ENCODE measurements at places on chromosomes 1 and 21. TPM values are rescaled to one million over a fixed set of nuclear protein-coding genes. Genes with fewer than 3 reads are reported as not detected.

- DNase-seq: peak; percentile 98
These were observed 3.5 kb upstream of the GNG12 start for GRCh38 chr1:67836769-67837168.

GRCh38 chr1:55478742-55479141 is 263.6 kb upstream of the USP24 start:
- DNase-seq: peak; percentile 21

DNA sequence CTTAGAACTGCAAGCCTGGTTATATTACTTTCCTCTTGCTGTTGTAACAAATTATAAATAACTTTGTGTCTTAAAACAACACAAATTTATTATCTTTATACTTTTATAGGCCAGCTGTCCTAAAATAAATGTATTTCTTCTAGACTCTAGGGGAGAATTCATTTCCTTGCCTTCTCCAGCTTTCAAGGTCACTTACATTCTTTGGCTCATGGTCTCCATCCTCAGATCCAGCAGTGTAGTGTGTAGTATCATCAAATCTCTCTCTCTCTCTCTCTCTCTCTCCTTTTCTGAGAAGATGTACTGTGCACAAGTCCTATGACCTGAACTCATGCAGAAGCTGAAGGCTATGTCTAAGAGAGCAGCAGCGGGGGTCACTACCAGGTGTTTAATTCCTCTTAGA is 1510.6 kb downstream of the MRPL39 start:
- DNase-seq: no peak

DNA sequence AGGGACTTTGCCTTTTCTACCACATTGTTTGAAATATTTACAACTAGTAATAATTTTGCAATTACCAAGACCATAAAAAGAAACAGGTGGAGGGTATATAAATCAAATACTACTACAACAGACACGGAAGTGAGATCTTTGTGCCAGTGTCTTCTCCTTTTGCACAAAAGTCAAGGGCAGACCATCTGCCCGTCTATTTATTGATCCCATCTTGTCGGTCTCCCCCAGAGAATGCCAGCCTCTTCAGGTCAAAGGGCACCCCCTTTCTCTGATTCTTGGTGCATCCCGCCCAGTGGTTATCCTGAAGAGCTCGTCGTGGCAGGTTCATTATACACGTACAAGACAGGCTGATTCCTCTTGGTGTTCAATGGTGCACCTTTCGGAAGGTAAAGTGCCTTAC is 4.8 kb upstream of the PDE9A start:
- DNase-seq: no peak

The S100A2 gene
- total RNA-seq: 2,255 TPM

GRCh38 chr21:38774152-38774551 is 31.6 kb upstream of the ETS2 start:
- no peak for DNase-seq

The AQP10 gene
- total RNA-seq: not detected

DNA sequence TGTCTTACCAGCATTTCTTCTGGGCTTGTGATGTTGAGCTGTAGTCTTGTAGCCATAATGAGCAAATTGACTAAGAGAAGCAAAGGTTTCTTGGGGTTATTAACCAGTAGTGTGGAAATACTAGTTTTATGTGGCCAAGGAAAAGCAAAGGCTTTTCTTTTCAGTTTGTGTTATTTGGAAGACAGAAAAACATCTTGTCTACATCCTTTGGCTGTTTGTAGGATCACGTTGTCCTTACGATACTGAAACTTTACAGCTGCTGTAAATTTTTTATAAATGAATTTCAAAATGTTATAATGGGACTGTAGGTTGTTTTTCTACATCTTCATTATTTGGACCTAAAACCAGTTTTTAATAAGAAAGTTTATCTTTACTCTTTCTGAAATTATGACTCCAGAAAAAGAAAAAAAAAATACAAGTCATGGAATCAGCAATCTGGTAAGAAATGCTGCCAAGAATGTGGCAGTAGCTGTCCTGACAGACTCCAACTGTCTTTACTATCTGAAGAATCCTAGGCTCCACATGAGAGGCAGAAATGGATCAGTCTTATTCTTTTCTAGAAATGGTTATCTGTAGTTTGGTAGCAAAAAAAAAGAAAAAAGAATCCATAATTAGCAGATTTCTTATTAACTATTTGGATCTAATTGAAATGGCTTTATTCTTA is 41.6 kb upstream of the QSOX1 start:
- no peak for DNase-seq

GRCh38 chr1:29669158-29669871 is 433.0 kb downstream of the PTPRU start:
- no peak for DNase-seq

- DNase-seq: no peak
These were observed 283.5 kb downstream of the C1orf94 start for GRCh38 chr1:34460193-34460592.

- DNase-seq: no peak
These were observed 24.1 kb downstream of the FAM177B start for GRCh38 chr1:222761083-222761482.

The MXRA8 gene
- total RNA-seq: not detected

GRCh38 chr1:37868466-37868865 is 9.1 kb upstream of the MTF1 start:
- peak; percentile 31 for DNase-seq

The E2F2 gene
- 0.17 TPM for total RNA-seq

GRCh38 chr1:161936786-161937185 is 86.9 kb downstream of the OLFML2B start:
- DNase-seq: no peak

The BGLAP gene
- total RNA-seq: 0.59 TPM

The C2CD4D gene
- 0.17 TPM for total RNA-seq

- DNase-seq: no peak
These were observed 35.4 kb downstream of the KIAA1614 start for GRCh38 chr1:180947901-180948640.

DNA sequence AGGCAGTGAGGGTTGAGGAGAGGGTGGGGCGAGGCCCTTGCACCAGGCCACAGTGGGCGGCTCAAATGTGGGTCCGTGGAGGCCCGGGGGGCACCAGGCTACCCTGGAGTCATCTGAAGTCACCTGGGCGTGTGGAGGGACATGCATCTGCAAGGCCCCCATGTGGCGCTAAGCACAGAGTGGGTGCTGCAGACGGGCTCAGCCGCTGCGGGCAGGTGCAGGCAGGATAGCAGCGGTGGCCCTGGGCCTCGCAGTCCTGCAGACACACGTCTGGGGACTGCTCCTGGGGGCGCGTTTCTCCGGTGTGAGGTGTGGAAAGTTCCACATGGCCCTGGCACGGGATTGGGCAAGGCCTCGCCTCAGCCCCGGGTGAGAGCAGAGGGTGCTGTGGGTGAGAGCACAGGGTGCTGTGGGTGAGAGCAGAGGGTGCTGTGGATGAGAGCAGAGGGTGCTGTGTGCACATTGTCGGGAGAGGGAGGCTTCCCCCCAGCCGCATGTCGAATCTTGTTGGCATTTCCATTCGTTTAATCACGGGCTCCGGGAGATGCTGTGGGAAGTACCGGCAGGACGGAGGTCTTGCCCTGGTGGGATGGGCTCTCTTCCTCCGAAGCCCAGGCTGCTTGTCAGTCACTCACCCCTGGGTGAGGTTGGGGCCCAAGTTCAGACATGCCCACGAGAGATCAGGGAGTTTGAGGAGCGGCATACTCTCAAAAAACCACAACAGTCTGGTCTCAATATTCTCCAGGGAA is 46.5 kb downstream of the TP73 start:
- DNase-seq: peak; percentile 93

GRCh38 chr21:29725025-29725736 is 214.6 kb downstream of the GRIK1 start:
- DNase-seq: no peak

DNA sequence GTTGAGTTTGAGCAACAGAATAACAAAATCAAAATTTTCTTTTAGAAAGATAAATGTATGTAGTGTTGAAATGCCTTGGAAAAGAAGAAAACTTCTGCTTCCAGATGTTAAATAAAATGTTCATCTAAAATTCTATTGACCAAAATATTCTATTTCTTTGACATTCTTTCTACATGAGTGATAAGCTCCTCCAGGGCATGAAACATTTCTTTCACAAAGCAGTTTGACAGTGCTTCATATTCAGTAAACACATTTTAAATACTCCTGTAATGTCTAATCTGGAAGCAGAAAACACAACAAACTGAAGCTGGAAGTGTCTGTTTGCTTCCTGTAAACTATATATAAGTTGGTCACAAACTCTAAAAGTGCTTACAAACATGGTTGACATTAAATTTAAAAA is 61.5 kb downstream of the RGS21 start:
- no peak for DNase-seq

The TRNAU1AP gene
- total RNA-seq: 21.3 TPM

GRCh38 chr1:147611021-147611426 is 59.3 kb downstream of the ACP6 start:
- DNase-seq: no peak

The CHD1L gene
- total RNA-seq: 53.4 TPM

GRCh38 chr1:15718199-15718601 is 17.9 kb upstream of the SLC25A34 start:
- no peak for DNase-seq

DNA sequence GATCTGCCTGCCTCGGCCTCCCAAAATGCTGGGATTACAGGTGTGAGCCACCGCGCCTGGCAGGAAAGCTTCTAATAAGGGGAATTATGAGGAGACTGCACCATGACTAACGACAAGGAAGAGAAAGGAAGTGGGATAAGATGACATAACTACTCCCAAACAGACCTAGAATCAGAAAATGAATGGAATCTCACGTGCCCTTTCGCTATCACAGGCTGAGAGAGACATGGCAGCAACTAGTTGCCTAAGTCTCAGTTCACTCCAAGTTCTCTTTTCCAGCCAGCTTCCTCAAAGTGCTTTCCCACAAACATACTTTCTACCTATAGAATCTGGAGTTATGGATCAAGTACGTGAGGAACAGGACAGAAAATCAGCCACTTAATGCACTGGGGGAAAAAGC is 2.0 kb downstream of the PI4KB start:
- DNase-seq: no peak

DNA sequence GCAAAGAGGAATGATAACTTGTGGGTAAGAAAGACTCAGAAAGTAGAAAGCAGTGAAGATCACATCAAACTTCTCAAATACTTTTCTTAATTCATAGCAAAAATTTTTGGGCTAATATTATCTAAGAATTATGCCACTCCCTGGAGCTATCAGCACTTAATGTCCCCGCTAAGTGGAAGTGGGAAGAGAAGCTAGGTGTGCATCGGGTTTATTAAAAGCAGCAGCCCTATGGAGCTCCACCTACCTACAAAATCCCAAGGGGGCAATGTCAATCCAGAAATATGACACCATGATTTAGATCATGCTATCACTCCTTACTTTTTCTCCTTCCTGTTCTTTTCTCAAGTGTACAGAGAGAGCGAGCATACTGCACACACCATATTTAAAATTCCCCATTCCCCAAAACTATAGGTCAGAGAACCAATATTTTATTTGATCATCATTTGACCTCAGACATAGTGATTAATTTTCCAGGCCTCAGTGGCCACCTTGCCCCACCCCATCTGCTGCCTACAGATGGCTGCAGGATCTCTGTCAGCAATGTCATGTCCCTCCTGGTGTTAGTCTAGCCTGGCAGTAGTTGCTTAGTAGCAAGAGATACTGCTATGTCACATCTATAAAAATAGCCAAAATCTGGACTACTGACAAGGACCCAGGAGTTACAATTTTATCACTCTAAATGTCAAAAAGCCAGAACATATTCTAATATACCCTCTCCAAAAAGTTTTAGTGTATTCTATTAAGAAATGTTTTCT is 66.6 kb downstream of the MAP3K21 start:
- DNase-seq: no peak

DNA sequence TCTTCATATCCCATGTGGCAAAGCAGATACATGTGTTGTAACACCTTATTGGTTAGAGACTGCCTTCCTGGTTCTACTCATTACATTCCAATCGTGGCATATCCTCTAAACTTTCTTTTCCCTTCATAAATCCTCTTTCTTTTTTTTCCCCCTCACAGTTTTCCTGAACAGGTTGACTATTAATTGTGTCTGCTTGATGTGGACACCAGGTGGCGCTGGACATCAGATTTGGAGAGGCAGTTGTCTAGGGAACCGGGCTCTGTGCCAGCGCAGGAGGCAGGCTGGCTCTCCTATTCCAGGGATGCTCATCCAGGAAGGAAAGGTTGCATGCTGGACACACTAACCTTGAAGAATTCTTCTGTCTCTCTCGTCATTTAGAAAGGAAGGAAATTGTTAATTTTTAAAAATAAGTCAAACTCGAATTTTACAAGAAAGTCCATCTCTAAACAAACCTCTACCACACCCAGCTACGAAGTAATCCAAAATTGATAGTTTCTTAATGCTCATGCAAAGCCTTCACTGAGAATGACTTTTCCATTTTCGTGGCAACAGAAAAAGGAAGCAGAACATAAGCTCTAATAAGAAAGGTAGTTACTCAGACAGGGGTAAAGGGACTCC is 59.4 kb upstream of the ASB17 start:
- peak; percentile 65 for DNase-seq

- no peak for DNase-seq
These were observed 31.1 kb downstream of the TMCO4 start for GRCh38 chr1:19768353-19769210.

The HPCAL4 gene
- not detected for total RNA-seq

DNA sequence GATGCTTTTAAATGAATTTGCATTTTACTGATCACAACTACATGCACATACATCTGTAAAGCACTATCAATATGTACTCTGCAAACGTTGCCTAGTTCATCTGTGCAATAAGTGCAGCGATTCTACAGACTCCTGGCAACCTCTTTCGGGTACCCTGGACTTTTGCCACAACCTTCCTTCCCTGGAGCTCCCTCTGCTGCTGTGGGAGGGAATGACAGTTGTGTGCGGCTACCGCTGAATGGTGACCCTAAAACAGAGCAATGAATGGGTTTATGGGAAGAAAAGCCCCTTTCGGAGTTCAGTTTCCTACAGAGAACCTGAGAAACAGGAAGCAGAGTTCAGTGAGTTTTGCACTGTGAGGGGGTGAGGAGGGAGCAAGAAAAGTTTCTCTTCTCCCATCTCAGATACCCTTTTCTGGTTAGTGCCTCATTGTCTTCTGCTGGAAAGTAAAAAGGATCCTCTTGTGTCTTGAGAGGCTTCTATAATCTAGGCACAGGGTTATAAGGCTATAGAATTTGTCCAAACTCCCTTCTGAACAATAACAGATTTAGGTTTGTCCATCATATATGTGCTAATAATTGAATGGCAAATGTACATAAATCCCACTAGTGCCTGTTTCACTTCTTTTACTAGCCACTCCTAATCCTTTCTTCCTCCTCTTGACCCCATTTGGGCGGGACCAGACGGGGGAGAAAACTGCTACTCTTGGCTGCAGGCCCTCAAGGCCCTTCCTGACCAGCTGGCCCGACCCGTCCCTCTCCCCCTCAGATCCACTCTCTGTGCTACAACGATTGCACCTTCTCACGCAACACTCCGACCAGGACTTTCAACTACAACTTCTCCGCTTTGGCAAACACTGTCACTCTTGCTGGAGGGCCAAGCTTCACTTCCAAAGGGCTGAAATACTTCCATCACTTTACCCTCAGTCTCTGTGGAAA is 19.8 kb upstream of the SARS1 start:
- DNase-seq: no peak

GRCh38 chr1:43440358-43440757 is 13.4 kb downstream of the HYI start:
- no peak for DNase-seq

- no peak for DNase-seq
These were observed 15.4 kb downstream of the FMOD start for GRCh38 chr1:203335503-203335902.

The DLGAP3 gene
- 0.21 TPM for total RNA-seq

- DNase-seq: no peak
These were observed 44.3 kb downstream of the CD34 start for GRCh38 chr1:207866471-207867135.
